H7 (cell line): ENCODE measurements at places on chromosomes 7 and 10.
A peak's percentile ranks its signal among the peaks of the same experiment; 100 is the strongest.

GRCh38 chr10:71089162-71089561 lies 123.2 kb upstream of the UNC5B start:
- no peak for DNase-seq

GRCh38 chr10:129954492-129955315 lies 9.4 kb downstream of the EBF3 start:
- no peak for DNase-seq

GRCh38 chr7:150977382-150978125 lies 567 bp downstream of the KCNH2 start:
- peak; percentile 84 for DNase-seq

- DNase-seq, result peak; percentile 70
Observed at GRCh38 chr7:7183061-7183837, 905 bp downstream of the C1GALT1 start.

GRCh38 chr10:77944519-77944918 lies 18.0 kb upstream of the DLG5 start:
- no peak for DNase-seq

GRCh38 chr7:129799350-129799955 lies 153.3 kb downstream of the UBE2H start:
- peak; percentile 54 for DNase-seq

- no peak for DNase-seq
Observed at GRCh38 chr10:88070080-88070880, 206.9 kb downstream of the PTEN start.

DNA sequence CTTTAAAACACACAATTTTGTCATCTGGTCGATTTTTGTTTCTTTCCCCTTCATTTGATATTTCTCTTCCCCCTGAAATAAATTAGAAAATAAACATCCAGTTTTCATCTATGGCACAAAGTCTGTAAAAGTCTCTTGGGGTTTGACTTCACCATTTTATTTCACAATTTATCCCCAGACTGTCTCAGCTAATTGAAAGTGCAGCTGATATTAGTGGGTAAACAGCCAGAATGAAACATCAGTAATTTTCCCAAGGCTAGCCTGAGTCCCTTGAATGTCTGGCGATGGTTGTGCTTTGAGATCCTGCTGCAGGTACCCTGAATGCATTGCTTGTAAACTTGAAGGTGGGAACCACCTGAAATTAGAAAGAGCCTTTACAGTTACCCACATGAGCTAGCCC lies 60.6 kb upstream of the NEBL start:
- no peak for DNase-seq

GRCh38 chr10:105797234-105797890 lies 1156.3 kb downstream of the SORCS3 start:
- peak; percentile 13 for DNase-seq

GRCh38 chr10:60414877-60415585 lies 25.4 kb upstream of the ANK3 start:
- DNase-seq, result no peak

GRCh38 chr10:72354356-72355213 lies at the start of gene DNAJB12:
DNAJB12 (minus strand) TSS chr10:72354919; CDS start chr10:72354897, 22 bp downstream.
- peak; percentile 97 for DNase-seq

- no peak for DNase-seq
Observed at GRCh38 chr10:96646751-96647166, 59.9 kb upstream of the TM9SF3 start.

GRCh38 chr10:132967540-132967939 lies 25.2 kb upstream of the CFAP46 start:
- DNase-seq, result no peak

DNA sequence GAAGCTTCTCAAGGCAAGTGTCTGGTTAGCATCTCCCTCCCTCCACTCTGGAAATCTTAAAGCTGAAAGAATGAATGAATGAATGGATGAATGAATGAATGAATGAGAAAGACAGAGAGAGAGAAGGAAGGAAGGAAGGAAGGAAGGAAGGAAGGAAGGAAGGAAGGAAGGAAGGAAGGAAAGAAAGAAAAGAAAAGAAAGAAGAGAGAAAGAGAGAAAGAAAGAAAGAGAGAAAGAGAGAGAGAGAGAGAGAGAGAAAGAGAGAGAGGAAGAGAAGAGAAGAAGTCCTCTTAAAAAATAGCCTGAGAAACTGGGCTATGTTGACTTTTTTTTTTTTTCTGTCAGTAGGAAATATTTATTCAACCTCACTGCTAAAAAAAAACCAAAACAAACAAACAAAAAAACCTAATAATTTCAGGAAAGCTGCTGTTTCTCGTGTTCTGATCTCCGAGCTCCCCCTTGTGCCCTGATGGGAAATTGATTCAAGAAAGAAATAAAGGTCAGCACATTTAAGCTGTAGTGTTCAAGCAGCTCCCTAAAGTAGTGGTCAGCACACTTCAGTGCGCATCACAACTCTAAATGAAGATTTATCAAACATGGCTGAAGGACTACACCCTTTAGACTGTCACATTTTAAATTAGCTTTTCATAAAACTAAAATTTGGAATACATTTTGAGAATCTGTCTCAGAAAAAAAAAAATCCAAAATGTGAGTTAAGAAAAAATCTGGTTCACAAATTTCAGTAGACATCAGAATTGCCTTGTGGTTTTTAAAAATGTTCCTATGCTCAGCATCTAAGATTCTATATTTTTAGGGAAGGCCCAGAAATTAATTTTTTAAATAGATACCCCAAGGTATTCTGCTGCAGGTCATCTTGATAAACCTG lies 154.3 kb downstream of the ELAPOR2 start:
- DNase-seq, result peak; percentile 1

GRCh38 chr7:36011588-36011965 lies 141.5 kb upstream of the EEPD1 start:
- DNase-seq, result peak; percentile 64

DNA sequence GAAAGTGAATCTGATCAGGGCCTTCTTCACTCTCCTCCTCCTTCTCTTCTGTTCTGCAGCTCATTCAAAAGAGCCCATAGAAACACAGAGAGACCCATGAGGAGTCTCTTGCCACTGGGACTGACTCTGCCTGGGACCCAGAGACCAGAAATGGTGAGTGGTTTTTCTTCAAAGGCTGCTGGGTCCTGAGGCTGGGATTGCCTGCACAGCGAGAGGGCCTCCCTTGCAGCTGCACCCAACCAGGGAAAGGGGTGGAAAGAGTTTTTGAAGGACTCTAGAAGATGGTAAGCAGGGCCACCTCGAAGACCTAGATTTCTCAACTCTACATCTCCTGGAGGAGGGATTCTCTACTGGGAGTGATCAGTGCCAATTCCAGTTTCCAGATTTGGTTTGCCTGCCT lies 15.5 kb upstream of the HOXA13 start:
- no peak for DNase-seq

GRCh38 chr10:89516149-89516832 lies 19.1 kb downstream of the SLC16A12 start:
- DNase-seq, result peak; percentile 14

GRCh38 chr10:52409928-52410327 lies 95.8 kb downstream of the DKK1 start:
- no peak for DNase-seq

DNA sequence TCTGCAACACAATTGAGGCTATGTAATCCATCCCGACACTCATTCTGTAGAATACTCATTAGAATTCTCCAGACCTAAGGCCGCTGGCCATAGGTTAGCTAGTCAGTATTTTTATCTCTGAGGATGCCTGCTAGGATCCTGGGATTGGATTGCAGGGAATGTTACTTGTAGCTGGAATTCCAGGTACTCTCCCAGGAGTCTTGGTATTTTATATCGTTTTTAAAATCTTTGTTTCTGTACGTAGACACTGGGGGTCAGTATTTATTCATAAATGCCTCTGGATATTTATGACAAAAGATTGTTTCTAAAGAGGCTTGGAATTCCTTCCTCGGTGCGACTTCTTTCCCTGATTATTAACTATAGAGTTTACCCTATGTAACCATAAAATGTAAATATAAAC lies 40.1 kb downstream of the BPGM start:
- no peak for DNase-seq

DNA sequence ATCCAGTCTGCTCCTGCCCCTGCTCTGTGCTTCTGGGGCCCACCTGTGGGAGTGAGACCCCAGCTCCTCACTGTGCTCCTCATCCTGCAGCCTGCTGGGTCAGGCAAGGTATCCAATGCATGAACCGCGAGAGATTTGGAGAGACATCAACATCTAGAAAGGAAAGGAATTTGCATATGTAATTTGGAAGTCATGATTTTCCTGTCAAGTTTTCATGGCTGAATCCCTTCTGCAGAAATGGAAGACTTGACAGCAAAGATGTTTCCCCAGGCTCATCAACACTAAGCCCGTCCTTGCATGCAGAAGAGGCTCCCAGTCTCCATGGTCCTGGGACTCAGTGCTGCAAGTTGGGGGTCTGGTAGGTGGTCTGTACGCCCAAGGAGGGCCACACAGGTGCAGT lies 176.9 kb upstream of the GRB10 start:
- DNase-seq, result no peak

- DNase-seq, result peak; percentile 43
Observed at GRCh38 chr10:7512487-7512886, 101.7 kb upstream of the SFMBT2 start.

GRCh38 chr7:157803906-157804305 lies 467.1 kb downstream of the DNAJB6 start:
- no peak for DNase-seq

DNA sequence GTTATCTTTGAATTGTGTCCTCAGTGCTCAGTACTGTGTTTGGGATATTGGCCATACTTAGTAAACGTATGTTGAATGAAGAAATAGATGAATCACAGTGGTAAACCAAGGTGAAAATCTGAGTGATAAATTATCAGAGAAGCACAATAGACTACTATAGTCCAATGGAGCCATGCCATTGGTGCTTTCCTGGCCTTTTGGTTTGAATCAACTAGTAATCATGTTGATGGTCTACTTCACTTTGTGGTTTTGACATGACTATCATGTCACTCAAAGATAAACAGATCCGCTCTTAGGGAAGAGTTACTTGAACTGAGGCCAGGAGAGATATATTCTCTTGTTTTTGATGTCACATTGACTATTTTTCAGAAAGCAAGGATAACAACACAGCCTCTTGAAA lies 86.1 kb upstream of the IGFBP3 start:
- DNase-seq, result no peak

GRCh38 chr10:69957241-69957885 lies 95.3 kb upstream of the MACROH2A2 start:
- DNase-seq, result no peak

DNA sequence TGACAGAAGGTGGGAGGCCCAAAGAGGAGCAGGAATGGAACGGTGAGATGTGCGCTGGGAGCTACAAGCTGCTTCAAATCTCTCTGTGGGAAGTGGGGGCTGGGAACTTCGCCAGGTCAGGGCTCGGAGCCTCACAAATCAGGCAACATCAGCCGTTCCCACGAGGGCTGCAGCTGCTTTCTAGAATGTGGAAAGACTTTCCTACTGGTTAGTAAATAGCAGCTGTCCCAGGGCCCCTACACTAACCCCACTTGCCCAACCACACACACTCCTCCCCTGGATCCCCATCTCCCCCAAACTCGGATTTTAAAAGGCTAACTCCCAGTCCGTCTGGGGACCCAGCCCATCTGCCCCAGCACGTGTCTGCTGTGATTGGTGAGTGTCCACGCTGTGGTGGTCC lies 40.6 kb upstream of the PITRM1 start:
- DNase-seq, result no peak

DNA sequence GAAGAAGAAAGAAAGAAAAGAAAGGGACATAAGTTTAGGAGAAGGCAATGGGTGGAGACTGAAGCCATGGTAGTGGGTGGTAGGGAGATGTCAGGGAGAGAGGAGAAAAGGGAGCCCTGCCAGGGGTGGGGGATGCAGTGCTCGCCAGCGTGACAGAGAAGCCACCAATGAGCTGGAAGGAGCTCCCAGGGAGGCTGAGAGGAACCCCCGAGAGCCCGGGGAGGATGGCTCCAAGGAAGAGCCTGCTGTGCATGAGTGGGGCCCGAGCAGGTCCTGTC lies 141.2 kb upstream of the SHH start:
- DNase-seq, result no peak

DNA sequence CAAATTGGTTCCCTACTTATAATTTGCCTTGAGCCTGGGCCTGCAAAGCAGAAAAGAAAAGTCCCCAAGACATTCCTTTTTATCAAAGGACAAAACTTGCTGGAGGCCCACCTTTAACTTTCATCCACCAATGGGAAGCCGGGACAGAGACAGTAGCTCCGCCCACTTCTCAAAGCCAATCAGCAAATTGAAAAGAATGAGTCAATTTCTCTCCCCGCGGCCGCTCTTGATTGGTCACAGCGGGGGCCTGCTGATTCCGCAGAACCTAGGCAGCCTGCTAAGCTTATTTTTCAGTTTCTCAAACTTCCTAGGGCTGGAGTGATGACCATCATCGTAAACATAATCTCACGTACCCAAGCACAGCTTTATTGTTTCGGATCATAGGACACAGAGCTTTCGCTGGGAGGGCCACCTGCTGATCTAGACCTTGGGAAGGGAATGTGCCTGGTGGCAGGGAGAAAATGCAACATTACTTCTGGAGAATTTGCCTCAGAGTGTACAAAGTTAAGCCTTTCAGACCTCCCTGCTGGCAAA lies at the start of gene SLC13A4:
Gene SLC13A4 (minus strand): TSS at position 51 of the 534 bp plus-strand sequence. CDS start 690 bp downstream, outside the sequence.
- peak; percentile 92 for DNase-seq

DNA sequence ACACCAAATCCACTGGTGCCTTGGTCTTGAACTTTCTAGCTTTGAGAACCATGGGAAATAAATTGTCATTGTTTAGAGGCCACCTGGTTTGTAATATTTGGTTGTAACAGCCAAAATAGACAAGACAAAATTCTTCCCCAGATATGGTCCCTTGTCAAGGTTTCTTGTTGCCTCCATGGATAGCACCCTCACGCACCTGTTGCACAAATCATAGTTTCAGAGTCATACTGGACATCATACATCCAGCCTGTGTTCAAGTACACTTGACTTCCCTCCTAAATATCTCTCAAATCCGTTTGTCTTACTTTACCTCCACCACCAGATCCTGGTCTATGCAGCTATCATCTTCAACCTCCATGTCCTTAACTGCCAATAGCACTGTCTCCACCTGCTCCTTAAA lies 256.7 kb upstream of the IGFBP3 start:
- no peak for DNase-seq

- peak; percentile 21 for DNase-seq
Observed at GRCh38 chr10:109924967-109925620, 1.8 kb upstream of the XPNPEP1 start.

DNA sequence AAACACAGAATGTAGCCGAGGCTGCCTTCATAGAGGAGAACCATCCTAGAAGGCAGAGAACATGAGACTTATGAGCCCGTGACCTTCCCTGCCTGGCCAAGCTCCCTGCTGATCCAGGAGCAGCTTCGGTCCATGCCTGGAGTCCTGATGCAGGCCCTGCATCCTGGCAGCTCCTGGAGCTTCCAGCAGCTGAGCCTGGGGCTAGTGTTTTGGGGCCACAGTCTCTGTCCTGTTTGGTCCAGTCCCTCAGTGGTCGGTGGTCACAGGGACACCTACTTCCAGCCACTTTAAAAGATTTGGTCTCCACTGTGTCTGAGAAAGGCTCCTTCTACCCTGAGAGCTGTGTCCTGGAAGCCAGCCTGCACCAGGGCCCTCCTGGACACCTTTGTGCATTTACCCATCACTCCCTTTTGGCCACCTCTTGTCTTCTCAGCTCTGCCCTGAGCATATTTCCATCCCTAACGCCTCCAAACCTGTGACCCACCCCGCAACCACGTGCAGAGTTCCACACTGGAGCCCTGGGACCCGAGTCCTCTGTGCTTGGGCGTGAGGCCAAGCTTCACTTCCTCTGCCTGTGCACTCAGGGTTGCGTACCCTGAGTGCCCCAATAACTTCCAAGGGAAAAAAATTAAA lies 315.2 kb upstream of the ZNF32 start:
- no peak for DNase-seq

GRCh38 chr10:7409045-7409731 lies 1.6 kb downstream of the SFMBT2 start:
- DNase-seq, result peak; percentile 48

- no peak for DNase-seq
Observed at GRCh38 chr7:130419658-130420057, 21.2 kb downstream of the CEP41 start.

- no peak for DNase-seq
Observed at GRCh38 chr10:54904833-54905232, 103.8 kb upstream of the PCDH15 start.
